ENCODE measurements at places on chromosomes 3 and 15. TPM values are rescaled to one million over a fixed set of nuclear protein-coding genes. Genes with fewer than 3 reads are reported as not detected.
A peak's percentile ranks its signal among the peaks of the same experiment; 100 is the strongest.

DNA sequence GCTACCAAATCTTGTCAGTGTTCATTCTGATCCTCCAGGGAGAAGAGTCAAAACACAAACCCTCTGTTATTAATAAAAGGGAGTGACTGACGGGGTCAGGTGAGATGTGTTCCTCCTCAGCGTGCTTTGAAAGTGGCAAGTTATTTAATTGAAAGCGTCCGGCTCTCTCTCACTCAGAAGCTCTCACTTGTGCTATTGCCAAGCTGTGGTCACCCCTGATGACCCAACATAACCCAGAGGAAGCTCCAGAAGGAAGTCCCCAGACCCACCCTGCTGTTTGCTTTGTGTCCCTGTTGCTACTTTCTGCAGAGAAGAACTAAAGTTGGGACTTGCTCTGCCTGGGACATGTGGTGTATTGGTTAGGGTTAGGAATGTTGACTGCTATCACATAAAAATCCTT lies 235.6 kb downstream of the EDEM1 start:
- DNase-seq = no peak

GRCh38 chr3:149969110-149969939 lies 1.4 kb downstream of the PFN2 start:
- peak; percentile 80 for DNase-seq

DNA sequence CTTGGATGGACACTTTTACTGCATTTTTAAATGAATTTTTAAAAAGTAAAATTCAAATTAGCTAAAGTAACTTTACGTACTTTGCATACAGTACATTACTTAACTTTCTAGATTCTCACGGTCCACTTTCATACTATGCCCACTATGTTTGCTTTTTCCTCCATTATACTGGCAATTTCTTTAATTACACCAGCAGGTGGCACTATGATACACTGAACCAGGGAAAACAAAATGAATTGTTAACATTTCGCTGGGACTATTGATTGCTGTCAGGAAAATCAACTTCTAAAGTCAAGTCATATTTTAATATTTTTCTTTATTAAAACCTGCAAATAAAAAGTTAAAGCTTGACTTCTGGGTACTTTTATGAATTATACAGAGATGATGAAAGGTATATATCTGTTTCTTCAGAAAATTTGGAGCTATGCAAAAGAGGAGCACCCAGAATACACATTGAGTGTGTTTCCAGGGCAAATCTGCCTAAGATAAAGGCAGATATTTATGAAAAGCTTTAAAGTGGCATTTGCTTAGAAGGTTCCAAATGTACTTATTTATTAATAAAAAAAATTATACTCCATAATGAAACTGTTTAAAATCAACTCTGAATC lies 21.8 kb upstream of the POU1F1 start:
- peak; percentile 59 for DNase-seq

DNA sequence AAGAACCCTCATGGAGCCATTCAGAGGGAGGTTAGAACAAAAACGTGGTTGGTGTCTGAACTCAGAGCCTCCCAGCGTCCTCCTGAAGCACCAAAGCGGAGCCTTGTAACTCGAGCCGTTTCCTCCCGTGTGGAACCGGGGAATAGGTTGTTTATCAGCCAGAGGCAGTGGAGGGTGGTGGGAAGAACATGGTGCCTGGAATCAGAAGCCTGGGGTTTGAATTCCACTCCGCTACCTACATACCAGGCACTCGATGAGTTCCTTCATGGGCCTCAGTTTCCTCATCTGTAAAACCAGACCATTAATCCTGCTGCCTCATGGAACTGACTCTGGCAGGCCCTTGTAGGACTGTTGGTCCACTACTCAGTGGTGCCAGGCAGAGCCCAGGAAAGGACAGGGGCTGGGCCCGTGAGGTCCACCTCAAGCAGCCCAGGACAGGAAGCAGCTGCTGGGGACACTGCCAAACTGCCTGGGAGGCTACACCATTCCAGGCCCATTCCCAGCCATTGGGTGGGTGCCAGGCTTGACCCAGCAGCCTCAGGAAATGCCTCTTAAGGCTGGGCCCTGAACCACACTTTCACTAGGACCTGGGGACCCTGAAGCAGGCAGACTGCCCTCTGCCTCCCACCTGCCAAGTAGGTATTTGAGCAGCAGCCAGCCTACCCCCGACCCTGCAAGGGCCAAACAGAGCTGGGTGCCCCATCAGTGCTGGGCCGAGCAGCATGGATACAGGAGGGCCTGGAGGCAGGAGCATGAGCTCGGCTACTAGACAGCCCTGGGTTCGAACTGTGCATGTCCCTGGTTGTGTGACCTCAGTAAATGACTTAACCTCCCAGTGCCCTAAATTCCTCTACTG lies 33.4 kb downstream of the PRKCD start:
- peak; percentile 39 for DNase-seq

DNA sequence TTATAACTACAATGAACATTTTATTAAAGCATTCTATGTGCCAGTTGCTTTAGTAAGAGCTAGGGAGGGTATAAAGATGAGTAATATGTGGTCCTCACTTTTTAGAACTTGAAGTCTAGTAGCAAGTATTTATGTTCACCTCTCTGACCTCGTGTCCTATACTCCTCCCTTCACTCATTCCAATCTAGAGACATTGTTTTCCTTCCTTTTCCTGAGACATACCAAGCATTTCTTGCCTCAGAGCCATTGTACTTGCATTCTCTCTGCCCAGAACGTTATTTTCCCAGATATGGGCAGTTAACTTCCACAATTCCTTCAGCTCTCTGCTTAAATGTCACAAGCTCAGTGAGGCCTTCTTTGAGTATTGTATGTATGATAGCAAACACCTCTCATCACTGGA lies 408.6 kb downstream of the PDCD6IP start:
- DNase-seq = peak; percentile 92

- DNase-seq = peak; percentile 82
Measured at GRCh38 chr3:51682079-51682478, 11.0 kb downstream of the TEX264 start.

GRCh38 chr3:142657033-142657432 lies 60.8 kb downstream of the PLS1 start:
- no peak for DNase-seq

DNA sequence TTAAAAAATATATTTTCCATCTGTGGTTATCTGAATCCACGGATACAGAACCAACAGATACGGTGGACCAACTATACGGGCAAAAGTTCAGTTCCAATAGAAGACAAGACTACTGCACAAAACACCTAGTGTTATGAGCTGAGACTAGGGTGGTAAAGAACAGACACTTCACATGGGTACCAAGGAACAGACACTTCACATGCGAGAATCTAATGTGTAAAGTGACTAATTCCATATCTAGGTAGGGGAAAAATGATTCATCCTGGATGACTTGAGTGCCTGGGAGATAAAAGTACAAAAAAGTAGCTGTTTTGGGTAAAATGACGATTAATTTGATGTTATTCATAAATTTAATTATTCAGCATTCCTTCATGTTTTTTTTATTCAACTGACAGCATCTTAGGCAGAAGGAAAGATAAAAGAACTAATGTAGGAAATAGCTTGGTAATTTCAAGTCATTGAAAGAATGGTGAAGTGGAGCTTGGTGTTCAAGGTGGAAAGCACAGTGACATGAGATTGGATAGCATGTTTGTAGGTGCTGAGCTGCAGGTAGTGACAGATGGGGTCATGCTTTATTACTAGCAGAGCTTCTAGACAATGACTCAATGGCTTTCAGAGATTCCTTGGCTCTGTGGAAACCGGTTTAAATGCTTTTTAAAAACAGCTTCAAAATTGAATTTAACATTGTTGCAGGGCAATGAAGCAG lies 5.2 kb downstream of the CD200 start:
- DNase-seq = no peak

DNA sequence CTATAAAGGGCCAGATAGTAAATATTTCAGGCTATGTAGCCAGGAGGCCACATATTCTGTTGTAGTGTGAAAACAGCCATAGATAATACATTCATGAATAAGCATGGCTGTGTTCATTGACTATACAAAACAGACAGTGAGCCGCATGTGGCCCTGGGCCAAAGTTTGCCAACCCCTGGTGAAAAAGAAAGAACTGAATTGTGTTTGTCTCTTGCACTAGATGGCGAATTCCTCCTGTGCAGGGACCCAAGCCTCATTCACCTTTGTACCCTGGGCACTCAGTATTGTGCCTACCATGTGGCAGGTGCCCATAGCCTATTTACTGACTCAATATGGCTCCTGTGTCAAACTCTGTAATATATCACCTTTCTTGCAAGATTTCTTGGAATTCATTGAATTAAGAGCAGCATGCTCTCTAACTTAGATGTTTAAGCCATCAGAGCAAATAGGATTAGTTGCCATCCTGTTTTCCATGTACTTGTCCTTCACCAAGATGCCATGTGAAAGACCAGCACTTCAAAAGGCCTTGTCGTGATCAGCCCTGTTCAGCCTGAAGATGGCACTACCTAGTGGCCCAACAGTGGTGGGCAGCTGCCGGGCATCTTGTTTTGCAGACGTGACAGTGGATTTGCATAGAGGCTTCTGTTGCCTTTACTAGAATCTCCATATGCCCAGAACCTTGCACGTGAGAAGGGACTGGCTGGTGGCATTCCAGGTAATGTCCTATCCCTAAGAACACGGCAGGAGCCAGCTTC lies 50.9 kb upstream of the CMTM7 start:
- DNase-seq = peak; percentile 12

- no peak for DNase-seq
Measured at GRCh38 chr3:188274249-188274915, 120.4 kb downstream of the LPP start.

DNA sequence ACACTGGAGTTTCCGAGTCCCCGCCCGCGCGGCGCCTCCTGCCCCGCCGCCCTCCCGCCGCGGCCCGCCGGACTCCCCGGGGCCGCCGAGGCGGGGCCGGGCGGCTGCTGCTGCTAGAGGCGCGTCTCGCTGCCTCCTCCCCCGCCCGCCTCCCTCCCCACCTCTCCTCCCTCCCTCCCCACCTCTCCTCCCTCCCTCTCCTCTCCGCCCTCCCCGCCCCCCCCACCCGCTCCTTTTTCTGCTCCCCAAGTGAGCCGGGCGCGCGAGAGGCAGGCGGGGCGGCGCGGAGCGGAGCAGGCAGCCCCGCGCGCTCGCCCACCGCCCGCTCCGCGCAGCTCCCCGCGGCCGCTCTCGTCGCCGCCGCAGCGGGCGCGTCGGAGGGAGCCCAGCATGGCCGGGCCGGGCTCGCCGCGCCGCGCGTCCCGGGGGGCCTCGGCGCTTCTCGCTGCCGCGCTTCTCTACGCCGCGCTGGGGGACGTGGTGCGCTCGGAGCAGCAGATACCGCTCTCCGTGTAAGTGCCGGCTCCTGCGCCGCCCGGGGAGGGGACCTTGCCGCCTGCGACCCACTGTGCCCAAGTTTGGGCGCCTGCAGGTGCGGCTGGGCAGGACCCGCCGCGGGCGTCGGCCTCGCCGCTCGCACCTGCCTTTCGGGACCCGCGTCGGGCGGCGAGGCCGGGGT lies at the start of gene CACNA2D3:
Gene CACNA2D3, plus strand, starts transcription at position 229 of the 679 bp plus-strand sequence.
- DNase-seq = no peak

- no peak for DNase-seq
Measured at GRCh38 chr3:138187296-138188012, at the start of gene ARMC8. TSS of gene ARMC8 (plus strand) at chr3:138187301. CDS start at chr3:138187555, 254 bp downstream.

DNA sequence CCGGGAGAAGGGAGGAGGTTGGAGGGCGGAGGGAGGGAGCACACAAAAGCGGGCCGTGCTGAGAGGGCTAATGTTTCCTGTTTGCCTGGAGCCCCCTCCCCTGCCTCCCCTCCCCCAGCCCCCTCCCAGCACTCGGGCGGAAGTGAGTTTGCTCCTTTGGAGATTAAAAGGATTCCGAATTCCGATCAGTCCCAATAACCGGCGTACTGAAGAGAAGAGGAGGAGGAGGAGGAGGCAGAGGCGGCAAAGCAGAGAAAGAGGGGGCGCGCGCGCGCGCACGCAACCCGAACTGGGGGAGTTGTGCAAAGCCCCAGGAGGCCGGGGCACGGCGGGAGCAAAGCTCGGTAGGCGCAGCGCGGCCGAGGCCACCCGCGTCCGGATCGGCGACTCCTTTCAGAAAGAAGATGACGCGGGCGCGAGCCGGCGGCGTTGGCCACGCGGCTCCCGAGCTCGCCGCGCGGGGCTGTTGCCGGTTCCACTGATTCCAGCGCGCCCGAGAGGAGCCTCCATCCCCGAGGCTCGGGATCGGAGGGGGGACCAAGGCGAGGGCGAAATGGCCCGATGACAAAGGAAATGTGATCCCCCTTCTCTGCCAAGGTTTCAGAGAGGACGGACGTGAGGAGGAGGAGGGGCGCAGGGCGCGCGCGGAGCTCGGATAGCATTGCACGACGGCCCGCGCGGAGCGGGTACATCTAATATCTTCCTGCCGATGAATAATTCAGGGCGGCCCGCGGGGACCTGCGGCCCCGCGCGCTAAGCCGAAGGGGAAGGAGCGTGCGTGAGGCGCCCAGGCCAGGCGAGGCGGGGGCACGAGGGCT lies 1.1 kb upstream of the TRIM71 start:
- peak; percentile 16 for DNase-seq

DNA sequence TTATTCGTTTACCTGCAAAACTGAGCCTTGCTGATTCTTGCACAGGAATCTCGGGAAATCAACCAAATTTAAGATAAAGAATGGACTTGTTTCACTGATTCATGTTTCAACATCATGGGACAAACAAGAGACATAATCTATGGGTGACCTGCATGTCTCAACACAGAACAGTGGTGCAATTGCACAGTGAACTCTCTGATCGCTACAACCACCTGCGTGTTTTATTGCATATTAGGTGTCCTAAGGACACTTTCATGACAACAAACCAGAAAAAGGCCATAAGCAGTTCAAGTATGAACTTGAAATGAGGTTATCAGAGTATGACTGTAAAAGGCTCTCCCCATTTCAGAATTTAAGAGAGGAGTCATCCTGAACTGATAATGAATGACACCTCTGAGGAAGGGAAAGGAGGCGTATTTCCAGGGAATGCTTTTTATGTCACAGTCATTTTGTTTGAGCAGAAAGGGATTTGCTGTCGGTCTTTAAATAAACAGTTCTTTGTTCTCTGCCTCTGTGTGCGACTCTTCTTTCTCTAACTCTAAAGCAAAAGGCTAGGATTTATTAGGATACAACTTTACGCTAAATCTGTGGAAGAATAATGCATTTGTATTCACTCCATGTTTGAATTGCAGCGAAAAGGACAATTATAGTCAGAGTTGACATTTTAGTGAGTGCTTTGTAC lies 167.2 kb downstream of the RBMS3 start:
- no peak for DNase-seq

GRCh38 chr3:133269393-133269792 lies 130.5 kb upstream of the BFSP2 start:
- DNase-seq = no peak

GRCh38 chr3:57934373-57934772 lies 73.8 kb upstream of the FLNB start:
- no peak for DNase-seq

DNA sequence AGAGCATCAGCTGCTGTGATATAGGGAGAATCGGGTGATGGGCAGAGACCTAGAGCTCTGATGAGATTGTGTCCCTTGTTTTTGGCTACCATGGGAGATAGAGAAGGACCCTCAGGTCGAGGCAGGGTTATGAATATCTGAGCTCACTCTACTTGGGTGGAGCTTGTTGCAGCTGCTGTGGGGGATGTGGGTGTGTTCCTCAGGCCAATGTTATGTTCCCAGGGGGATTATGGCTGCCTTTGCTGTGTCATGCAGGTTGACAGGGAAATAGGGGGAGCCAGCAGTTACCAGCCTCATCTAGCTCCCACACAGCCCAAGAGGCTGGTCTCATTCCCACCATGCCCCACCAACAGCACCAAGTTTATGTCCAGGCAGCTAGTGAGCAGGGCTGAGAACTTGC lies 131.5 kb downstream of the TRIM42 start:
- no peak for DNase-seq

KY gene
- polyA plus RNA-seq = not detected

ADGRG7 gene
- polyA plus RNA-seq = not detected

INKA1 gene
- 57.7 TPM for polyA plus RNA-seq

CCDC9B gene
- 7.6 TPM for polyA plus RNA-seq

C3orf85 gene
- polyA plus RNA-seq = not detected

WNT7A gene
- polyA plus RNA-seq = not detected

RGMA gene
- 0.06 TPM for polyA plus RNA-seq

EID1 gene
- polyA plus RNA-seq = 155 TPM

SH2D7 gene
- not detected for polyA plus RNA-seq

SMCO1 gene
- not detected for polyA plus RNA-seq

Measured in endothelial cell of umbilical vein (primary cell).